Thyroid gland (tissue), 4 donors: ENCODE measurements at places on chromosomes 4 and X. TPM values are rescaled to one million over a fixed set of nuclear protein-coding genes. Genes with fewer than 3 reads are reported as not detected.

The UGT2B17 gene
- not detected for total RNA-seq

The RHOXF1 gene
- total RNA-seq = not detected

The MSX1 gene
- total RNA-seq = 5.0 TPM

The BEX1 gene
- 10.5 TPM for total RNA-seq

The PSAPL1 gene
- total RNA-seq = not detected

DNA sequence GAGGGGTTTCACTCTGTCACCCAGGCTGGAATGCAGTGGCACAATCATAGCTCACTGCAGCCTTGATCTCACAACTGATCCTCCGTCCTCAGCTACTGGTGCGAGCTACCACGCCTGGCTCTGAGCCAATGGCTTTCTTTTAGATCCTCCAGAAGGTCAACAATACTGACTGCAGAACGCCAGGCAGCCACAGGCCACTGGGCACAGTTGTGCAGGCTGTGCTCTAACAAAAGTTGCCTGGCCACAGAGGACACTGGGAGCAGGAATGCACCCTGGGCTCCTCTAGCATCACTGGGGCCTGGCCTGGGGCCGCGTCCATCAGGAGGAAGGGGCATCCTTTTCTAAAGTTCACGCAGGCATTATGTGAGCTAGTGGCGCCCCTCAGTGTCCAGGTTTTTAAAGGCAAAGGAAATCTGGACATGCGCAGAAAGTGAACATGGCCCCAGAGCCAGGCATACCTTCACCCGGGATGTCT lies 14.9 kb upstream of the PORCN start:
- peak; percentile 61 for DNase-seq
- H3K4me1 ChIP-seq = no peaks in the 10 kb centered on the region
- H3K27ac ChIP-seq = no peak overlapping the region
- H3K36me3 ChIP-seq = no peaks in the 10 kb centered on the region
- H3K4me3 ChIP-seq = no peak overlapping the region

DNA sequence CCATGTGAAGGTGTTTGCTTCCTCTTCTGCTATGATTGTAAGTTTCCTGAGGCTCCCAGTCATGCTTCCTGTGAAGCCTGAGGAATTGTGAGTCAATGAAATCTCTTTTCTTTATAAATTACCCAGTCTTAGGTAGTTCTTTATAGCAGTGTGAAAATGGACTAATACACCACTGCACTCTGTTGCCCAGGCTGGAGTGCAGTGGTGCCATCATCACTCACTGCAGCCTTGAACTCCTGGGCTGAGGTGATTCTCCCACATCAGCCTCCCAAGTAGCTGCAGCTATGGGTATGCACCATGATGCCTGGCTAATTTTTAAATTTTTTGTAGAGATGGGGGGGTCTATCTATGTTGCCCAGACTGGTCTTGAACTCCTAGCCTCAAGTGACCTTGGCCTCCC lies 15.8 kb upstream of the IGFBP7 start:
- no peaks in the 10 kb centered on the region for H3K36me3 ChIP-seq
- DNase-seq = no peak
- H3K4me3 ChIP-seq = no peak overlapping the region
- no peaks in the 10 kb centered on the region for H3K4me1 ChIP-seq
- H3K27ac ChIP-seq = no peak overlapping the region

- no peak overlapping the region for H3K27ac ChIP-seq
- H3K36me3 ChIP-seq = no peaks in the 10 kb centered on the region
- H3K27me3 ChIP-seq = no peaks in the 10 kb centered on the region
- no peak overlapping the region for H3K4me3 ChIP-seq
- no peaks in the 10 kb centered on the region for H3K4me1 ChIP-seq
- DNase-seq = no peak
Measured at GRCh38 chr4:100367451-100367850, 150.4 kb downstream of the EMCN start.

DNA sequence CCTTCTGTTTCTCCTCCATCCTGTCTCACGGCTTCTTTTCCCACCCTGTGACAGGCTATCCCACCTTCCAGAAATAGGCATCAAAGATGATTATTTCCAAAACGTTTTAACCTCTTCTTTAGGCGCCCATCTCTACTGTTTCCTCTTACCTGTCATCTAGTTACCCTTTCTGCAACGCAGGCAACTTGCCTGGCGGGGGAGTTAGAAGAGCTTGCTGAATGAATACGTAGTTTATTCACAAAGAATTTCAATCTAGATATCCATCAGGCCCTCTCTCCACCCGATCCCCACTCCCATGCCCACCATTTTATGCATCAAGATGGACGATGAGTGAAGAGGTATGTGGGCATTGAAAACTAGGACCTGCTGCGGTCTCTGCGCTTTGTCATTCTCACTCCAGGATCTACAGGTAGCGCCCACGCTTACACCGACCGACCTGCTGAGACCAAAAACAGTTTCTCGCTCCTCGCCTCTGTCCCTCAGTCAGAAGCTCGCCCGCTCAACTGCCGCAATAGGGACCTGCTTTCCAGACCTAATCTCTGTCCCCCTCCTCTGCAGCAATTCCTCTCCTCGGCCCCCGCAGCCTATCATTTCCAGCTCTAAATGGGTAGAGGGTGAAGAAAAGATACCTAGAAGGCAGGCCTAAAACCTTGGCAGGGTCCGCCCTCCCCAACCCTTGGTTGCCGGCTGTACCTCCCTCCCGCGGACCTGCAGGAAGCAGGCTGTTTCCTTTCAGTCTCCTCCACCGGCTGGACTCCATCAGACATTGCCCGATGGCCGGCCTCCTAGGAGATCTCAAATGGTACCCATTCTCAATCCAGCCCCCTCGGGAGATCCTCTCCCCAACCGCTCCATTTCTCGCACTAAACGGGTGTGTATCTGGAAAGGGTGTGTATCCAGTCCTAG lies 624 bp downstream of the BEX5 start:
- no peaks in the 10 kb centered on the region for H3K4me1 ChIP-seq
- H3K36me3 ChIP-seq = no peaks in the 10 kb centered on the region
- peak overlapping the region; percentile 65 for H3K27ac ChIP-seq
- H3K27me3 ChIP-seq = no peaks in the 10 kb centered on the region
- H3K4me3 ChIP-seq = no peak overlapping the region

- no peaks in the 10 kb centered on the region for H3K4me1 ChIP-seq
- H3K27ac ChIP-seq = no peak overlapping the region
- H3K27me3 ChIP-seq = no peaks in the 10 kb centered on the region
- no peaks in the 10 kb centered on the region for H3K36me3 ChIP-seq
Measured at GRCh38 chr4:15339737-15340136, 88.1 kb upstream of the C1QTNF7 start.

GRCh38 chr4:101857176-101857575 lies 66.6 kb downstream of the BANK1 start:
- no peak overlapping the region for H3K27ac ChIP-seq
- H3K36me3 ChIP-seq = no peaks in the 10 kb centered on the region
- no peaks in the 10 kb centered on the region for H3K27me3 ChIP-seq

GRCh38 chr4:109079731-109080130 lies 222.7 kb downstream of the COL25A1 start:
- H3K27ac ChIP-seq = no peak overlapping the region
- no peak overlapping the region for H3K4me3 ChIP-seq
- no peaks in the 10 kb centered on the region for H3K27me3 ChIP-seq
- no peaks in the 10 kb centered on the region for H3K4me1 ChIP-seq
- no peaks in the 10 kb centered on the region for H3K36me3 ChIP-seq
- no peak for DNase-seq
